ENCODE measurements at places on chromosomes 6 and 20.

DNA sequence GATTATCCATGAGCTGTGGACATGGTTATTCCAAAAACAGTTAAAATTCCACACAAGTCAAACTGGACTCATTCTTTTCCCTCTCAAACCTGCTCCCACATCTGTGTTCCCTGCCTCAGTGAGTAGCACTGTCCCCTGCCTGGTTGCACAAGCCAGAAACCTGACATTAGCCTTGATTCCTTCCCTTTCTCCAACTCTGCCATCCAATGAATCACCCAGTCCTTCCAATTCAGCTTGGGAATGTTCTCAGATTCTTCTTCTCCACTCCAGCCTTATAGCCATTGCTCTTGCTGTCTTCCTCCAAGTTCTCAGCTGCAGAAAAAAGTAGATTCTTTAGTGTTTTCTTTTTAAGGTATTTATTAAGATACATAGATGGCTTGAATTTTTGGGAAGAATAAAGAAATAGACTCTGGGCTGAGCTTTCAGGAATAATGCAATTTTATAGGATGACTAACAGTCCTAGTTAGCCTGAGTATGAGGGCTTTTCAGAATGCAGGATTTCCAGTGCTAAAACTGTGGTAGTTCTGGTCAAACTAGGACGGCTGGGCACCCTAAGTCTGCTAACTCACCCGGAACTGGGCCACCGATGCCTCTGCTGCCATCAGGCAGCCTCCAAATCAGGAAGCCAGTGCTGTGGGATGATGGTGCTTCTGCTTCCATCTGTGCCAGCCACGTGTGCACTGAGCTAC, 18.2 kb upstream of the SASH1 start:
- no peak for DNase-seq

- DNase-seq: no peak
Measured at GRCh38 chr6:98395610-98396166, 438.7 kb upstream of the POU3F2 start.

DNA sequence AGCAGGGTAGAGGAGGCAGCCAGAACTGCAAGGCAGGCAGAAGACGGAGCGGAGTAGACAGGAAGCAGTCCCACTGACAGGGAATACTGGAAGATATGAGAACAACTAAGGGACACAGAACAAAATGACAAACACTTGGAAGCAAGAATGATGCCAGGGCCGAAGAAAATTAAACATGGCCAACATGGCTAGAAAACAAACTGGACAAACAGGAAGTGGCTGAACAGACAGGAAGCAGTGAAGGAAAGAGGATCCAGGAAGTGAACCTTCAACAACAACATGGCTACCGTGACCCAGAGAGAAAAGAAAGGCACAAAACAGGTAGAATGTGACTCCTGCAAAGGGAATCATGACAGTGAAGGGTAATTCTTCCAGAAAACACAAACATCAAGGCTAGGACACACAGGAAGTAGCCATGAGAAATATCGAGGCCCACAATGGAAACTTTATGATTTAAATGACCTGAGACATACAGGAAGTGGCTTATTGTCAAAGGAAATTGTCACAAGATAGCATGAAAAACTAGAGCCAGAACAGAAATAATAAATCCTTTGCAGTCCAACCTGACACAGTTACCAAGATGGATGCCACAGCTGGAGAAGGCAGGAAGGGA, 9.1 kb downstream of the COL11A2 start:
- DNase-seq: no peak

DNA sequence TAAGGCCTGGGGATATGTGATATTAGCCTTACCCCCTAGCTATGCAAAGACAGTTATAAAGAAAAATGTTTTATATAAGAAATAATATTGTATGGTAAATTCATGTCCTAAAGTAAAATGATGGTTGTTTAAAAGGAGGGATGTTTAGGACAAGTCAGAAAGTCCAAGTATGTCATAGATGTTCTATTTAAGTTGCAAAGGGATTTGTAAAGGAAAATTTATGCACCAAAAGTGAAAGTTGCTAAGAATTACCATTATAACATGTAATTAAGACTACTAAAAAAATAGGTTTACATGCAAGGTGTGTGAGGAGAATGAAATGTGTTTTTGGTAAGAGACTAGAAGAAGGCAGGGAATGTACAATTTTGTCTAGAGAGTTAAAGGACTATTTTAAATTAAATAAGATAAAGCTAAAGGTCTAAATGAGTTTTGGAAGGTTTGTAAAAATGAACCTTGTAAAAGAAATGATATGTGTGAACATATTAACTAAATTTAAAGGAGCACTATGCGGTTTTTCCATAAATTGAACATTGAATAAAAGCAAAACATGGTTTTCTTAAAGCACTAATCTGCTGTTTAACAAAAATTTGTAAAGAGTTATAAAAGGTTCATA, 22.7 kb upstream of the GOPC start:
- no peak for DNase-seq

DNA sequence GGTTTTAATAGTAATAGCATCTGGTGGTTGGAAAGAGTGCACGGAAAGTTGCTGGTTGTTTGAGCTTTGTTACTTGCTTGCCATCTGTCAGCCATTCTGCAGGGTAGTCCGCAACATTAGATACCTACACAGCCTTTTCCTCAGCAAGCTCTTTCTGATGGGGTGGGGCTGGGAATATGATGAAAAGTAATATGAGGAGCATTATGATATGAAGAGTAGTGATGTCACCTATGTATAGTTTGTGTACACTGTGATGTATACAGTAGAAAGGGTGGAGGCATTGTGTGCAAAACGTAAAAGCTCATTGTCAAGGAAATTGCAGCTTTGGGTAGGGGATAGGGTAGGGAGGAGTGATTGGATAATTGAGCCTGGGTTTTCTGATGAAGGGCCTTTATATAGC, 16.1 kb downstream of the SCAF8 start:
- no peak for DNase-seq

- DNase-seq: no peak
Measured at GRCh38 chr6:112343977-112344376, 3.2 kb upstream of the RFPL4B start.

GRCh38 chr20:22836211-22836610, 198.9 kb upstream of the SSTR4 start:
- no peak for DNase-seq

DNA sequence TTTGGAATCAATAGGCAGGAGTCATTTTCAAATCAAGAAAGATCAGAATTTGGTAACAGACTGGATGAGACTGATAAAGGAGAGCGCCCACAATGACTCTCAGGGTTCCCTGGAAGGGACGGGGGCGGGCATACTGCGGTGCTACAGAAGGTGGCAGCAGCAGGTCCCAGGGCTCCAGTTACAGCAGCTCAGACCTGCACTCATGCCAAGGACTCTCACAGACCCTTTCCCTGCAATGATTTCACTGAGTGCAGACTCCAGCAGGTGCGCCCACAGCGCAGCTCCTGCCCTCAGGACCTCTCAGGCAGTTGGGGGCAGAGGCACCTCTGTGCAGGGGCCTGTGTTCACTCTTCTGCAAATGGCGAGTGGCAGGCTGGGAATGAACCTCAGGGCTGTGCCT, 359.8 kb downstream of the ZFAND3 start:
- DNase-seq: peak; percentile 13

GRCh38 chr6:145025488-145025887, 709.8 kb downstream of the EPM2A start:
- no peak for DNase-seq

GRCh38 chr6:118146584-118146983, 239.5 kb downstream of the SLC35F1 start:
- no peak for DNase-seq

GRCh38 chr6:137290601-137291261, 71.5 kb upstream of the IFNGR1 start:
- no peak for DNase-seq

DNA sequence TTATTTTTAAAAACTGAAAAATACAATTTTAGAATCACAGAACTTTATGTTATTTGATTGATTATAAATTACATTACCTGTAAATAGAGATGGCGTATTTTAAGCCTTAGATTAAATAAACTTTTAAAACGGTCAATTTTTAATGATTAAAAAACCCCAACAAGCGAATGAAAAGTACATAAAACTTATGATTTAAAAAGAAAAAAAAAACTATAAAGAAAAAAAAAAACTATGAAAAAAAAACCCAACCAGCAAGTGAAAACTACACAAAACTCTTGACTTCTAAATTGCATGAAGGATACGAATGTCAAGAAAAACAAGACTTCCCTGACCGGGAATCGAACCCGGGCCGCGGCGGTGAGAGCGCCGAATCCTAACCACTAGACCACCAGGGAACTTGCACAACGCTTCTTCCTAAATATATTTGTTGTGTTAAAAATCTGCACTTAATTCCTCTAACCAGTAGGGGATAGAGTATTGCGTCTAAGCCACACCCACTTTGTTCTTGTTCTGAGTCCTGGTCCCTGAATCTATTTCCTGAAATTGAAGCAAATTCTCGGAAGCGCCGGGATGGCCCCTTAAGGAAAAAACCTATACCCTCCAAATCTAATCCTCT, 10.7 kb upstream of the NCOA7 start:
- peak; percentile 90 for DNase-seq

DNA sequence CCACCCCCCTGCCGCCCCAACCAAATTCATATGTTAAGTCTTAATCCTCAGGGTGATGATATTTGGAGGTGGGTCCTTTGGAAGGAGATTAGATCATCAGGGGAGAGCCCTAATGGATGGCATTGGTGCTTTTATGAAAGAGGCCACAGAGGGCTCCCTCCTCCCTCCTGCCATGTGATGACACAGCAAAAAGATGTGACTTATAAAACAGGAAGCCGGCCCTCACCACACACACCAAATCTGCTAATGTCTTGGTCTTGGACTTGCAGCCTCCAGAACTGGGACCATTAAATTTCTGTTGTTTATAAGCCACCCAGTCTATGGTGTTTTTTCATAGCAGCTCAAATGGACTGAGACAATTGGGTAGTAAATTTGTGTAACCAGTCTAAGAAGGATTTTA, 176.3 kb downstream of the ADGRG6 start:
- DNase-seq: no peak

- no peak for DNase-seq
Measured at GRCh38 chr6:18545726-18546125, 158.6 kb downstream of the RNF144B start.

DNA sequence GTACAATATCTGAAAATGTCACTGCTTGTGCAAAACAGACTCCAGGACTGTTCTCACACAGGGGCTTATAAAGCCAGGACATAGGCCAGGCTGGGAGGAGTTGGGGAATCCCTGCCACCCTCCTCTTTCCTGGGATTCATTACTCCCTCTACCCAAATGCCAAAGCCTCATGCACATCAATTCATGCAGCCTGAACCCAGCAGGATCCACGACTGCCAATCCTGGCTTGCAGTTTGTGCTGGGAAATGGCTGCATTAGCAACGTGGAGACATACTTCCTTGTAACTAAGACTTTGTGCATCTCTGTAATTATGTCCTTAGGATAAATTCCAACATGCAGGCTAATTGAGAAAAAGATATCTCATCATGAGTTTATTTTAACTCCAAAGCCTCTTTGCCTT, 143.8 kb downstream of the SYCP2 start:
- DNase-seq: no peak

DNA sequence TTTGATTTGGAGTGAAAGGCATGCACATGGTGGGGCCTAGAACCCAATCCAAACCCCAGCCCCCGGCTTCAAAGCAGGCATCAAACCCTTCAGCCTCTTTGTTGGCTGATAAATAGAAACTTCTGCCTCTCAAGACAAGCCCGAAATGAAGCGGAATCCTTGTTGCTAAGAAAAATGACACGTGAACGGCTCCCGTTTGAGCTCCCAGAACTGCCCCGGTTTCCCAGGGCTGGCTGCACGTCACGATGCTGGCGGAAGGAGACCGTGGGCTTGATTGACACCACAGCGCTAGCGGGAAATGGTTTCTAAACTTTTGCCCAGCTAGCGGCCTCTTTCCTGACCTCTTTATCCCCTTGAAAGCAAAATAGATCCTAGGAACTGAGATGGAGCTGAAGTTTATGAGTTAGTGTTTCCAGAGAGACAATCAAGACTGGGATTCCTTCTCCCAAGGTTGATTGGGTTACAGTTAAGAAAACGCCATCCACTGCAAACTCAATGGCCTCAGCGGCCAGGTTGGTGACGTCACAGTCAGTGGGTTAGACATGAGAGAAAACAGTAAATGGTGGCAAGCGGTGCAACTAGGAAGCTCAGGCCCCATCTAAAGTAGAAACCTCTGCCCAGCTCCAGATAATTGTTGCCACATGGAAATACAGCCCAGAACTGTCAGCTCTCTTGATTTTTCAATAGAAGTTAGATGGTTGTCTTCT, 117.0 kb downstream of the ANKRD60 start:
- DNase-seq: no peak

DNA sequence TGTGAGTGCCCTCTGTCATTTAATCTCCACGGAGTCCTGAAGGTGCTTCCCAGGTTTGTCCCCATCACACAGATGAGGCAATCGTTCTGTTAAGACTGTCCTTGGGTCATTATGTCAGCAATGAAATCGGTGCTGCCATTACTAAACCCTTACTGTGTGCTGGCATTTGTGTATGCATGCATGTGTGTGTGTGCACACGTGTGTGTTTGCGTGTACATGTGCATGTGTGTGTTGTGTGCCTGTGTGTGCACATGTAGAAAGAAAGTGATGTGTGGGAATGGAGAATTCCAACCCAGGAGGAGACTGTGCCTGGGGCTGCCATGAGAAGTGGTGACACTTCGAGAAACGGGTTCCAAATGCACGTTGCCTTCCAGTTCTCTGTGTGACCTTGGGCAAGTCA, 110.3 kb downstream of the CDH26 start:
- DNase-seq: no peak

GRCh38 chr6:15359335-15359862, 113.5 kb downstream of the JARID2 start:
- no peak for DNase-seq

DNA sequence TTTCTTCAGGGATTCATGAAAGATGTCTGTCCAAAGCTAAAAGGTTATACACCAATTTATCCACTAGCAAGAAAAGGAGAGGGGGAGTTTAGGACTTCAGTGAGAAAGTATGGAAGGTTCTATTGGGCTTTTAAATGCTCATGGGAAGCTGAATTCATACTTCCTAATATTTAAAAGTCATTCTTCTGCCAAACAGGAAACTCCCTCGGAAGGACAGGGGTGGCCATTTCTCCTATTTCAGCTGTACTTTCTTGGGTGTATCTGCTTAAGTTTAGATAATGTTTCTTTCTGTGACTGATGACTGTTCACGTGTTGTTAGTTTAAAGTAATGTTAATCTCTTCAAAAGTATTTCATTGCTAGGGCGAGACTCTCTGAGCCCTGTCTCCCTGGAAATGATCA, 80.5 kb upstream of the IFNGR1 start:
- no peak for DNase-seq

GRCh38 chr6:77620278-77620882, 32.5 kb upstream of the MEI4 start:
- DNase-seq: no peak

- DNase-seq: no peak
Measured at GRCh38 chr6:150775415-150776203, 89.9 kb upstream of the MTHFD1L start.

DNA sequence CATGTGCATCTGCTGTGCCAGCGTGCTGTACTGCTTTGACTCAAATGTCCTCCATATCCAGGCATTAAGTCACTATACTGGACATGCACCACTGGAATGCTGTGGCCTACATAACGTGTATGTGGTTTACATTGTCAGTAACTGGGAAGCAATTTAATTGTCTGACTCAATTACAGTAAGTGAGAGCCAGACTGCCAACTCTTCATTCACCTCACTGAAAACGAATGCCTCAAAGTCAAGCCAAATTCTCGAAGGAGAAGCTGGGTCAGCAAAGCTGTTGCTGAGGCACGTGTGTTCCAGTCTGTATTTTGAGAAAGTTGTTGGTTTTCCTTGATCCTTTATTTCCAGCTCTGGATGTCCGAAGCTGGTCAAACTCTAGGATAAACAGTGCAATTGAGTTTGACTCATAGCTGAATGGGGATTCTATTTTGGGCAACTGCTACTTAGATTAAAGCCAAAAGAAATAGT, 534.3 kb downstream of the COL12A1 start:
- peak; percentile 39 for DNase-seq

- DNase-seq: no peak
Measured at GRCh38 chr6:109840796-109841195, 137.3 kb upstream of the GPR6 start.

Measured in right hindlimb (tissue), 1 donor.